Mesothelial cell of epicardium (in vitro differentiated cells): ENCODE measurements at places on chromosomes 4 and X.
A peak's percentile ranks its signal among the peaks of the same experiment; 100 is the strongest.

DNA sequence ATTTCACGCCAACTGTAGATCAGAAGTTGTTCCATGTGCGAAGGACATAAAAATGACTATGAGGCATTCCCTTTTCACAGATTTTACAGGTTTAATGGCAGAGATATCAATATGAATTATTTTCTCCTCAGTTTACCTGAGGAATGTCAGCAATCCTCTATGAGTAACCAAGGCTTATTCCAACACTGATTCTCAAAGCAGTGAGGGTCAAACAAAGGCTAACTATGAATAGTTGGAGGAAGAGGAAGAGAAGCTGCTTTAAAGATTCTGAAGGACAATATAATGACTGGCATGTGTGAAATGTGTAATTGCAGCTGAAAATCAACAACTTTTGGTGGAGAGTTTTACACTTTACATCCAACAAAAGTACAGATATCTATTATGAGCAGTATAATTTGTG is 29.1 kb downstream of the NAF1 start:
- no peak for DNase-seq

- no peak for DNase-seq
Measured at GRCh38 chr4:2867758-2868491, 24.3 kb downstream of the ADD1 start.

- DNase-seq = no peak
Measured at GRCh38 chrX:771536-771935, 140.9 kb downstream of the SHOX start.

DNA sequence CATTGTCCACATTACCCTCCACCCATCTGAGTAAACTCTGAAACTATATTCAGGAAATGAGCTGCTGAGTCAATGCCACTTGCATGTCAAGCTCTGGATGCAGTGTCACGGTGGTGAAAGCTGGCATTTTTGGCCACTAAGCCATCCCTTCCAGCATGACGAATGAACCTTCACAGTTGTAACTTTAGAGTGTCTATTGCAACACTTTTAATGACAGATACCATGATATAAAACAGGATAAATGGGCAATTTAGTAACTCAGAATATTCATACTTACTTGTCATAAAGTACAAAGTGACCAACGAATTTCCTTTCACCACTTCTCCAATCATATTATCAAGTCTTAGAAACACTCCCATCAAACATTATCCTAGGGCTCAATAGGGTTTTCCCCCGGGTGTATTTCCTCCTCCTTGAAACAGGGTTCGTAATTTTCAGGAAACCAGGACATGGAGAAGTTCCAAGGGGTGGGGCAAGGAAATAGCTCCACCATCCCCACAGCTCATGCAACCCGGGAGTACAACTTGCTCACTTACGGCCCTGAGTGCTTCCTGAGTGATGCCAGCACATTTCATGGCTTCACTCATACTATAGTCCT is 73.1 kb downstream of the MTHFD2L start:
- DNase-seq = no peak

GRCh38 chrX:149004936-149005335 is 500.2 kb downstream of the IDS start:
- no peak for DNase-seq

- DNase-seq = no peak
Measured at GRCh38 chr4:169342906-169343564, 72.3 kb upstream of the SH3RF1 start.

DNA sequence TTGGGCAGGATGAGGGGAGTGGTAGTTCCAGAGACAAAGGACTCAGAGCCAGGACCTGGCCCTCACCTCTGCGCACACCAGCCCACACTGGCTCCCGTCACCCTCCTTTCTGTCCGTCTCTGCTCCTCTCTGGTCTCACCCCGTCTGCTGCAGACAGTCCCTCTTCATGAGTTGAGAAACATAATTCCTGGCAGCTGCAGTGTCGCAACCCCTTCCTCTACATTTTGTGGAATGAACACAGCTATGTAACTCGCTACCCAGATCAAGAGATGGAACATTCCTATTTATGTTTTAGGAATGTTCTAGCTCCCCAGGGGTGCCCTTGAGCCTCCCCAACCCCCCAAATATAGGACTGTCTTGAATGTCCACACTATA is 59.3 kb downstream of the SHROOM2 start:
- no peak for DNase-seq

GRCh38 chr4:20592663-20593062 is 107.6 kb upstream of the PACRGL start:
- no peak for DNase-seq

- DNase-seq = peak; percentile 59
Measured at GRCh38 chr4:128653527-128654444, 155.7 kb upstream of the JADE1 start.

- DNase-seq = no peak
Measured at GRCh38 chr4:185332575-185333464, 62.9 kb downstream of the LRP2BP start.

DNA sequence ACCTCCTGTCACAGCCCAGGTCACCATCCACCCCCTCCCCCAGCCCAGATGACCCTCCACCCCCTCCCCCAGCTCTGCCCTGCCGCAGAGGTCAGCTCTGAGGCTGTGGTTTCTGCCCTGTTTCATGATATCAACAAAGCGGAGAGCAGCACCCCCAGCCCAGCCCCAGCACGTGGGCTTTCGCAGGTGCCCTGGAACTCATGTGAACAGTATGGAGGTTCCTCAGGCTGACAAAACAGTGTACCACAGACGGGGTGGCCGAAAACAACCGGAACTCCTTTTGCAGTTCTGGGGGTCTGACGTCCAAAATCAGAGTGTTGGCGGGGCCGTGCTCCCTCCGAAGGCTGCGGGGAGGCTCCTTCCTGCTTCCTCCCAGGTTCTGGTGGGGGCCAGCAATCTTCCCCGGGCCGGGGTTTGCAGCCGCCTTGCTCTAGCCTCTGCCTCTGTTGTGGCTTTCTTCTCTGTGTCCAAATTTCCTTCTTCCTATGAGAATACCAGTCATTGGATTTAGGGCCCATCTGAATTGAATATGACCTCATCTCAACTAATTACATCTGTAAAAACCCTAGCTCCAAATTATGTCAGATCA is 7.9 kb upstream of the PSAPL1 start:
- DNase-seq = no peak

DNA sequence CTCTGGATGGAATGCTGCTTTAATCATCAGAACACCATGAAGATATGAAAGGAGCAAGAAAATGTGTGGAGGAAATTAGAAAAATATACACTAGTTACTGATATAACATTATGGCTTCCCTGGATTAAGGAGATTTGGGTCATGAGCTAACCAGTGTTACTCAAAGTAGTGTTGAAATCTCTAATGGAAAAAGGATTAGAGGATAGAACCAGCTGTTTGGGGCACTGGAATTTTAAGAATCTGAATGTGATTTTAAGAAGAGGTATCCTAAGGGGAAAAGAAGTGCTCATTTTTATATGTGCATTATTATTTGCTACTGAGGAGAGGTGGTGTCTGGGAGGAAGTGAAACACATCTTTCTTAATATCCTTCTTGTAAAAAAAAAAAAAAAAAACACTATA is 164.1 kb upstream of the PPARGC1A start:
- DNase-seq = no peak

- no peak for DNase-seq
Measured at GRCh38 chr4:94940520-94940908, 182.8 kb downstream of the BMPR1B start.

GRCh38 chr4:106317815-106318214 is 1.5 kb downstream of the AIMP1 start:
- DNase-seq = no peak

GRCh38 chrX:74242484-74243138 is 61.4 kb upstream of the ZCCHC13 start:
- no peak for DNase-seq

GRCh38 chr4:174214101-174214878 is 69.2 kb downstream of the FBXO8 start:
- DNase-seq = no peak

- DNase-seq = no peak
Measured at GRCh38 chr4:113411496-113411938, 350.0 kb downstream of the CAMK2D start.

GRCh38 chr4:180949424-180950213 is 1293.6 kb upstream of the TENM3 start:
- no peak for DNase-seq

DNA sequence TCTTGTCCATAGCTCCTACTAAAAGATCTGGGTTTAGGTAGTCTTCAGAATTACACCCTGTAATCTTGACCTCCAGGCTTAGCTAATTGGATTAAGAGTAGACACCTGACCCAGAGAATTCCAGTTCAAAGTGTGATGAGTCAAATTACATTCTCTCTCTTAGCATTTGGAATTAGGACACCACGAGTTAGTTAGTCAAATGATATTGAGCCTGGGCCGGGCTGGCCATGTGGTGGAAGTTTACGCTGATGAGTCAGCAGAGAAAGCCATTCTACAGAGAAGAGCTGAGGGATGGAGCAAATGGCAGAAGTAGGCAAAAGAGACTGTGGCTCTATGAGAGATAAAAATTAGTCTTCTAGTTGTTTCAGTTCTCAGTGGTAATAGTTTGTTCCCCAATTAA is 31.1 kb downstream of the CEP44 start:
- no peak for DNase-seq

GRCh38 chrX:153908219-153908860 is 3.9 kb downstream of the AVPR2 start:
- DNase-seq = no peak

DNA sequence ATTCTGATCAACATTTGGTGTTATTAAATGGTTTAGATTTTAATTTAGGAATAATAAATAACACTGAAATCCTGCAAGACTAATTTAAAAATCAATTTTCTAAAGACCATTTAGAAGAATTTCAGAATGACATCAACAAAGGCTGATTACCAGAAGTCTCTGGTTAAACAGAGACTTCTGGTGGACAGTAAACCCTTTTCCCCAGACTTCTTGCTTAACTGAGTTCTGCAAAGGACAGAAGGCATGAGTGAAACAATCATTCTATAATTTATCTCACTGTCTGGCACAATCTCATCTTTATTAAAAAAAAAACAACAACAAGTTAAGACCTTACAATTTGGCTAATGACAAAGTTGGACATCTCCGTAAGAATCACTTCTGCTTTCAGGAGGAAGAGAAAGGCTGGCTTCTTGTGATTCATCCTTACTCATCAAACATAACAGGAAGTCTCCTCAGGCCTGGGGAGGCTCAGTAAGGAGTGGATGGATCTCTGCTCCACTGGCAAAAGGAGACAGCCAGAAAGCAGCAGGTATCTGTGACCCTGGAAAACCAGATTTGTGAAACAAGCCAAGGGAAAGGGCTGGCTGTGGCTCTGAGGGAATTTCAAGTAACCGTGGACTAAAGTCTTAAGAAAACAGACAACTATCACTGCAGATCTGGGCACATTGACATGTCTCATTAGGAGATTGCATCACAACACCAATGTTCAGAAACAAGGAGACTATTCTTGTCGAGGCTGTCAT is 908 bp upstream of the TLR6 start:
- no peak for DNase-seq

DNA sequence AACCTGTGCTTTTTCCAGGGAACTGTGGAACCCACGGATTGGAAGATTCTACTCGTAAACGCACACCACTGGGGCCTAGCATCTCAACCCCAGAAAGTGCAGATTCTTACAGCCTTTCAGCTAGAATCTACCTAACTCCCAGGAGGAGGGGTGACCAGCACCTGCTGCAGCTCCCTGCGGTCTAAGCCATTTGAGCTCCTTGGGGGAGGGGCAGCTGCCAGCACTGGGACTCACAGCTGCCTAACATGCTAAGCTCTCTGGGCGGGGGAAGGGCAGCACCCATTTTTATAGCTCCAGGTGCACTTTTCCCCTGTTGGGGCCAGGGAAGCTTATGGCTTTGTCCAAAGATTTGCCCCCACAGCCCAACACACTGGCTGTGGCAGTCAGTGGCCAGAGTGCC is 595.7 kb upstream of the EPHA5 start:
- no peak for DNase-seq

GRCh38 chr4:17468619-17469221 is 43.2 kb downstream of the QDPR start:
- DNase-seq = no peak
